Germinal center (tissue), 1 donor: ENCODE measurements at places on chromosomes 2 and 18.
A peak's percentile ranks its signal among the peaks of the same experiment; 100 is the strongest.

- no peak for DNase-seq
Observed at GRCh38 chr2:45345331-45346234, 265.5 kb downstream of the SRBD1 start.

GRCh38 chr2:46951290-46952064 lies 35.9 kb upstream of the MCFD2 start:
- no peak for DNase-seq

DNA sequence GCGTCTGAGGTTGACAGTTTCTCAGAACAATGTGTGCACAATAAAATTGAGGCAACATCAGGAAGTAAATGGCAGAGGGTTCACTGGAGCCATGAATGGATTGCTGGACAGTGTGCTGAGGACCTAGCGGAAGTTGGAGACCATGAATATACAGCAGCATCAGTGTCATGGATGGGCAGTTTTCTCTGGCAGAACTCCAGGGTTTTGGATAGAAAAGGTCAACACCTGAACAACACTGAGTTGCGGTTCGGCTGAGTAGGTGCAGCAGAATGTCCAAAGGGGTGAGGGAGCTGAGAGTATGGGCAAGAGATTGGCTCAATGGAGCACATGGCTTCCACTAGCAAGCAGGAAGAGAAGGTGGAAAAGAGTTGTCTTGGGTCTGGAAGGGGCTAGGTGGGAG lies 73.7 kb downstream of the DNER start:
- DNase-seq: no peak

- DNase-seq: no peak
Observed at GRCh38 chr2:86518481-86518880, 44.8 kb downstream of the CHMP3 start.

GRCh38 chr2:74876081-74876886 lies 42.4 kb downstream of the HK2 start:
- peak; percentile 62 for DNase-seq

- DNase-seq: no peak
Observed at GRCh38 chr2:99471654-99472599, 17.9 kb downstream of the REV1 start.

GRCh38 chr18:72674710-72675109 lies 130.6 kb upstream of the CBLN2 start:
- DNase-seq: no peak

- no peak for DNase-seq
Observed at GRCh38 chr2:127661949-127662510, 13.3 kb downstream of the LIMS2 start.

DNA sequence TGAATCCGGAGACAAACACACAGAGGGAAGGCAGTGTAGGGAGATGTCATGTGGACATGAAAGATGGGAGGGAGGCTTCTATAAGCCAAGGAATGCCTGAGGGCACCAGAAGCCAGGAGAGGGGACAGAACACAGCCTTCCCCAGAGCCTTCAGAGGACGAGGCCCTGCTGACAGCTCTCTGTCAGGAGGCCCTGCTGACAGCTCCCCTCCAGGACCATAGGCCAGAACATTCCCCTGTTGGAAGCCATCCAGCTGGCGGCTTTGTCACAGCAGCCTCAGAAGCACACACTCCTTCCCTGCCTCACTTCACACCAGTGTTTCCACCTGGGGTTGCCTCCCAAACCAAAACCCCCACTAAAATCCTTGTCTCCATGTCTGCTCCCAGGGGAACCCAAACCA lies 171.3 kb upstream of the ID2 start:
- DNase-seq: no peak

- DNase-seq: no peak
Observed at GRCh38 chr2:196587056-196587455, 52.5 kb upstream of the CCDC150 start.

DNA sequence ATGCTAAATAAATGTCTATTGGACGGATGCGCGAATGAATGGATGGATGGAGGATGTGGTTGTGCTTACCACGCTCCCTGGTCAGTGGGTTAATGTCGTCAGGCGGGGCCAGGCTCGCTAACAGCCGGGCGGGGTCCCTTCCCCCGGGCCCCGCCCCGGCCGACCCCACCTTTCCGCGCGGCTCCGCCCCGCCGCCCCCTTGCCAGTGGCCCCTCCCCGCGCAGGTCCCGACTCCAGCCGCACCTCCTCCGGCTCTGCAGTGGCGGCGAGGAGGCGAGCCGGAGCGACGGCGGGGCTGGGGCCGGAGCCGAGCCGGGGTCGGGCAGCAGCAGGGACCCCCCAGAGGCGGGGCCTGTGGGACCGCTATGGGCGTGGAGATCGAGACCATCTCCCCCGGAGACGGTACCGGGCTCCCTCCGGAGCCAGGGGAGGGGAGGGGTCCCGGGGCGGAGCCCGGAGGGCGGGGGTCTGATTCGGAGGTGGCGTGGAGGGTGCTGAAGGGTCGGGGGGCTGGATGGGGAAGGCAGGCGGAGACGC lies at the start of gene FKBP1B:
FKBP1B (plus strand) TSS at position 257 of the 537 bp plus-strand sequence; CDS start at position 366, 109 bp downstream.
- peak; percentile 53 for DNase-seq

- no peak for DNase-seq
Observed at GRCh38 chr18:32764611-32765244, 8.1 kb downstream of the KLHL14 start.

DNA sequence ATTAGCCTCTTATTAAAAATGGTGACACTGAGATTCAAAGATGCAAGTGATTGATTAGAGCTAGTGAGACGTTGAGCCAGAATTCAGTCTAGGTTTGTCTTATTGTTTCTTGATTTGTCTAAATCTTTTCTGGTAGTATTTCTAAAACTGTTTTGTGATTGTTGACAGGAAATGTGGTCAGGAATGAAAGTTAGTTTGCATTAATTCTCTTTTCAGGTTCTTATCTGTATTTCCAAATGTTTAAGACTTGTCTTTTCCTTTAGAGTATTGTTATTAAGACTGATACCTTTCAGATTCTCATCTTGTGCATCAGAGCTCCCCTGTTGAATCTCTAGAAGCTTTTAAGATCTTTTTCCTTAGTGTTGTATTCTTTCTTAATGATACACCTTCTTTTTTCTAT lies 89.3 kb downstream of the MBD5 start:
- DNase-seq: no peak

DNA sequence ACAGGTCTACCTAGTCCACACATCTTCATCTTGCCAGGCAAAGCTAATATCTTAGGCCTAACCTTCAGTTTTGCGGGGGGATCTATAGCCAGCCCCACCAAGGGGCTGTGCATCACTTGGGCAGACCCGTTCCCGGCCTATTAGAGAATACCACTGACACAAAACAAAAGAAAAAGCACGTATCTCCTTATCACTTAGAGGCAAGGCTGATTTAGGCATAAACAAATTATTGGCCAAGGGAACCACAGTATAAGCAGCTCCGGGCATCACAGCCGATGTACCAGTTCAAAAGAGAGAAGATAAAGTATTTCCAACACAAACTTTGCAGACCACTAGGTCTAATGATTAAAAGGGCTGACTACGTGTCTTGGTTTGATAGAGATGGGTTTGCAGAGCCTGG lies 248.0 kb downstream of the TCF4 start:
- DNase-seq: no peak

DNA sequence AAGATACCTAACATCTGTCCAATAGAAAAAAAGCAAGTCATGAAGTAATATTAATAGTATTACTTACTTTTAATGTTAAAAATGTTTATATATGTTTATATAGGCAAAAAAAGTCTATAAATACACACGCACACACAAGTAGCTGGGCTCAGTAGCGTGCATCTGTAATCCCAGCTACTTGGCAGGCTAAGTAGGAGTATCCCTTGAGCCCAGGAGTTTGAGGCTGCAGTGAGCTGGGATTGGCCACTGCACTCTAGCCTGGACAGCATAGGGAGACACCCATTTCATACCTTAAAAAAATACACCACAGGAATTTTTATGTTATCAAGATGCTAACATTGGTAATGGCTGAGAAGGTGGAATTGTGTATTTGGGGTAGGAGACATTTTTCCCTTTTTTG lies 17.4 kb upstream of the AFTPH start:
- DNase-seq: no peak

GRCh38 chr2:170143045-170143717 lies 34.8 kb upstream of the MYO3B start:
- no peak for DNase-seq

DNA sequence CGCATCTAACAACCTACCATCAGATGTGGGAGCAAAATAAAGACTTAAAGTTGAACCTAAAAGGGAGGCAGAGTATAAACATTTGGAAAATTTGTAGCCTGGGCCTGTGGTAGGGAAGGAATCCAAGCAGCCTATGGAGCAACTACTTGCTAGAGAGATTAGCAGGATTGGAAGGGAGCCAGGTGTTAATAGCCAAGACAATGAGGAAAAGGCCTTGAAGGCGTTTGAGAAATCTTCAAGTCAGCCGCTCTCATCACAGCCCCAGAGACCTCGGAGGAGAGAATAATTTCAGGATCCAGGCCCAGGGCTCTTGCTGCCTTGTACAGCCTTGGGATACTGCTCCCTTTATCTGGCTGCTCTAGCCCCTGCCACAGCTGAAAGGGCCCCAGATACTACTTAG lies 219.7 kb downstream of the THSD7B start:
- no peak for DNase-seq

GRCh38 chr18:26386002-26386401 lies 159.8 kb downstream of the TAF4B start:
- no peak for DNase-seq

- DNase-seq: no peak
Observed at GRCh38 chr2:220224691-220225543, 597.5 kb downstream of the SLC4A3 start.

DNA sequence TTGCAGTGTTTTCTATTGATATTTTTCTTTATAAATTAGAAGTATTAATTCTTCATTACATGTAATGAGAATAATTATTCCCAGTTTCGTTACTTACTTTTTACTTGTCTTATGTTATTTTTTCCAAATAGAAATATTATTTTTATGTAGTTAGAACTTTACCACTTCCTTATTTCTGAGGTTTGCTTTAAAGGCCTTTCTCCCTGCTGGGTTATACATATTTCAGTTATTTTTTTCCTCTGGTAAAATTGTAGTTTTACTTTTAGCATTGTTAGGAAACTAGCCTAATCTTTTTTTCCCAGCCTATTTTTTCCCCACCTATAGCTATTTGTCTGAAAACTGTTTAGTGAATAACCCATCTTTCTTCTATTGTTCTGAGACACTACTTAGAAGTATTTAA lies 17.1 kb downstream of the RNF144A start:
- DNase-seq: no peak

DNA sequence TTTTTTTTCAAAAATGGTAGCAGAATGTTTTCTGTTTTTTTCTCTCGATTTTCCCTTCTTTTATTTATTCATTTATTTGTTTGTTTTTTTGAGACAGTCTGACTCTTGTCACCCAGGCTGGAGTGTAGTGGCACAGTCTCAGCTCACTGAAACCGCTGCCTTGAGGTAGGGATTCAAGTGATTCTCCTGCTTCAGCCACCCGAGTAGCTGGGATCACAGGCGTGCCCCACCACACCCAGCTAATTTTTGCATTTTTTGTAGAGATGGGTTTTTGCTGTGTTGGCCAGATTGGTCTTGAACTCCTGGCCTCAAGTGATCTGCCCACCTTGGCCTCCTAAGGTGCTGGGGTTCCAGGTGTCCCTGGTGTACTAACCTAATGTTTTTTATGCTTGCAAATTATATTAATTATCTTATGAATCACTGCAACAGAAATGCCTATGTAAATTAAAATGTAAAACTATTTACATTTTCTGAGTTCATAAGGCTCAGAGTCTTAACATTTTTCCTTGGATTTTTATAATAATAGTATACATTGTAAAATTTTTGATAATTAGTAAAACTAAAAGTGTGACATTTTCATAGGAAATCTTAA lies 19.2 kb downstream of the MTA3 start:
- no peak for DNase-seq

DNA sequence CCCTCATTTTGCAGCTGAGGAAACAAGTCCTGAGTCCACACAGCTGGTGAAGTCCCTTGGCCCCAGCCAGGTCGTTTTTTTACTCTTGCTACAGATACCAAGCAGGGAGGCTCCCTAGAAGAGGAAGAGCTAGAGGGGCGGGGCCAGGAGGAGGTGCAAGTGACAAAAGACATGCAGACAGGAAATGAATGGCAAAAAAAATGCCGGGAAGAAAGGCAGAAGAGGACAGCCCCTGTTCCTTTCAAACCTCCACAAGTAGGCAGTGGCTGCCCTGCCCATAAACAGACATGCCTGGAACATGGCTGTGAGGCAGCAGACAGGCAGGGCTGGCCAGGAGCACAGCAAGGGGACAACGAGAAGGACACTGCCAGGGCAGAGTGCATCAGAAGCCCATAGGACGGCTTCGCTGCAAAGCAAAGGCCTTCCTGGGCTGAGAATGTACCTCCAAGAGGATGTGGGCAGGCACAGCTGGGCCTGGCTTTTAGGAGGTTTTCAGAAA lies 108.7 kb downstream of the ZBTB7C start:
- DNase-seq: no peak

DNA sequence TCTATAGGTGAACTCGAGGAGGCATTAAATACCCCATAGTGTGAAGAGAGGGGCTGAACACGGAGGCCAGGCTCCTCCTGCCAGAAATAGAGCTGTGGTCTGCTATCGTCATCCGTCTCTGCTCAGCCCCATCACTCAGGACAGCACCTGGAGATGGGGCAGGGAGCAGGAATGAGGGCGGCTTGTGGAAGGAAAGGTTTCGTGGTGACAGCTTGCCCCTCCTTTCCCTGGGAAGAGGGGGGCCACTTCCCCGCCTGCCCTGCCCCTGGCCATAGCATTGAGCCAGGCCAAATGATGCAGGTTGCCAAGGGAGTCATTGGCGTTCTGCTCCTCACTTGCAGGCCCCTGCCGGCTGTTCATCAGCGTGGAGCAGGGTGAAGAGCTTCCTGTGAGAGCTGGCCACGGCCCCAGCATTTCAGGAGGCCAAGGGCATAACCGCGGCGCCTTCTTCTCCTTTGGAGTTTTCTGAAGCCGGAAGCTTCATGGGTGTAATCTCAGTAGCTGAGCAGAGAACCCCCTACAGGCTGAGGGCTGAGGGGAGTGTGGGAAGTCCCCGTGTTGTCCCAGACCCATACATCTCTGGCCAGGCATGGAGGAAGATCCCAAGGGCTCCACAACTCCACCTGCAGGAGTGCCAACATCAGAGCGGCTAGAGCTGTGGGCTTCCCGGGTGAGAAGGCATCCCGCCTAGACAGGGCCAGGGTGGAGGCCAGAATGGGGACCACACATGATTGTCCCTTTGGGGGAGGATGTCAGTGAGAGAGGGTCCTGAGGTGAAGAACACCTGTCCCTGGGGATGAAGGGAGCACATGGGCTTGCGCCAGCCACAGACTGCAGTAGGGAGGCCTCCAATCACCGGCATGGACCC lies 112.5 kb upstream of the GLI2 start:
- DNase-seq: no peak

GRCh38 chr2:16487686-16488085 lies 177.9 kb downstream of the CYRIA start:
- no peak for DNase-seq

DNA sequence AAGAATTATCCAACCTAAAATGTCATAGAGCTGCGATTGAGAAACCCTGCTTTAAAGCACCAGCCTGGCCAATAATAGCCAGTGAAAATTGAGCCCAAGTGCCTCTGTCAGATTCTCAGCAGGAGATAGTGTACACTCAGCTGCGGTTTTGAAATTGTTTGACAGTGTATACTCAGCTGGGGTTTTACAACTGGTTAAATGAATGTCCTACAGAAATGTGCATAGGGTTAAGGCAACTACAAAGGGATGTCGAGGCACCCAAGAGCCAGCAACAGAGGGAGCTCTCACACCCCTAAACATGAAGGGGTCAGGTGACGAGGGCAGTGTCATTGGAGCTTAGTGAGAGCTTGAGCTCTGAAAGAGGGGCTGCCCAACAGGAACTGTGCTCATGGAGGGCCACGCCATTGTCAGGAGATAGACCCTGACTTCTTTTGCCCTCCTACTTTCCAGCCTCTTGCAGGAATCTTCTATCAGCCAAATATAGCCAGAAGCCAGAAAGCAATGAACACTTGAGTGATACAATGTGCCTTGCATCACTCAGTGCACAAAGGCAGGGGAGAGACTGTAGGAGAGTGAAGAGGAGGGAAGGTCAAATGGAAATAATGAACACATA lies 15.1 kb downstream of the ACTG2 start:
- DNase-seq: peak; percentile 54
